ENCODE measurements at places on chromosomes 7 and 10. TPM values are rescaled to one million over a fixed set of nuclear protein-coding genes. Genes with fewer than 3 reads are reported as not detected.

Gene CTAGE8
- total RNA-seq = 0.81 TPM

Gene CCDC136
- total RNA-seq = 11.6 TPM

Gene XPNPEP1
- total RNA-seq = 180 TPM

Gene CFAP69
- total RNA-seq = 2.4 TPM

Gene DEPP1
- 29.1 TPM for total RNA-seq

Gene RPA3
- total RNA-seq = 9.7 TPM

Gene HOXA6
- 40.1 TPM for total RNA-seq

Gene BAMBI
- total RNA-seq = 0.27 TPM

Gene GOLGA7B
- total RNA-seq = under 0.01 TPM

Gene CALCR
- total RNA-seq = not detected

Gene PLEKHS1
- not detected for total RNA-seq

Gene CFAP46
- under 0.01 TPM for total RNA-seq

Gene ABCB4
- 0.27 TPM for total RNA-seq

Gene PTPRZ1
- total RNA-seq = not detected

Gene NPTX2
- total RNA-seq = 18.0 TPM
